G401 (cell line): ENCODE measurements at places on chromosomes 3 and 15. TPM values are rescaled to one million over a fixed set of nuclear protein-coding genes. Genes with fewer than 3 reads are reported as not detected.

SLC22A14 gene
- not detected in 2 replicates for total RNA-seq

UNC13C gene
- not detected in 2 replicates for total RNA-seq

GHSR gene
- not detected in 2 replicates for total RNA-seq

MEGF11 gene
- total RNA-seq = 1.9 and 2.4 TPM in 2 replicates

DUOX2 gene
- total RNA-seq = not detected in 2 replicates

MESP1 gene
- total RNA-seq = not detected in 2 replicates
